NCI-H1436 treated with DMSO at 0.1 percent for 48 hours (cell line): ENCODE measurements at places on chromosomes 4 and X.

GRCh38 chr4:78166622-78167021, 109.5 kb downstream of the FRAS1 start:
- DNase-seq = no peak

GRCh38 chr4:140662082-140662869, 93.5 kb upstream of the UCP1 start:
- DNase-seq = no peak

DNA sequence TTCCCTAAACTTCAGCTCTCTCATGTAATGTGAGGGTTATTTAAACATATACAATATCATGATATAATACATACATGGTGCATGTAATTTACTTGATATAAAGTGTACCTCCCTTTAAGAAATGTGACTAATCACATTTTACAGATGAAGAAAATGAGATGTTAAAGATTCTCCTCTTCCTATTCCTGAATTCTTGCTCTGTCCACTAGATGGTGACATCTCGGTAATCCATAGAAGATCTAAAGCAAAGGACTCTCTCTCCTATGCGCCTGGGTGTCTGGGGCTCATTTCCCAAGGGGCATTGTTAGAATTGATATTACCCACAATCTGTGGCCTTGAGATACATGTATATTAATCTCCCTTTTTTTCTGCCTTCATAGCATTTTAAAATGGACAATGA, 804.9 kb downstream of the RAB28 start:
- DNase-seq = no peak

DNA sequence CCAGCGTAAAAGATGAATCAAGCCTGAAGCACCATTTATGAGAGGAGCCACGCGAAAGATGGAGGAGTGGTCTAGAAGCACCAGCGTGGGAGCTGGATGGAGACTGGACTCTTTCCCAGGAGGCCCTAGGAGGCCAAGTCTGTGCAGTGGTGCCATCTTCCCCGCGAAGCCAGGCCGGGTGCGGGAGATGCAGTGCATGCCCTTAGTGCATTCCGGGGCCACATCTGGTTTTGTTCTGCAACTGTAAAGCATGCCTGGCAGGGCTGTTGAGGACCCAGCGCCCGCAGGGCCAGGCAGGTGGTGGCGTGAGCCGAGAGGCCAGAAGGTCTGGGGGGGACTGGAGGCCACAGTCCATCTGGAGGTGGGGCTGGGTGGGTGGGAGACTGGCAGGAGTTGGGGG, 78.6 kb upstream of the ADRA2C start:
- DNase-seq = no peak

GRCh38 chr4:51851937-51852290, 9.0 kb downstream of the DCUN1D4 start:
- DNase-seq = no peak
